ENCODE measurements at places on chromosomes 11 and 22.

- DNase-seq: no peak
These were observed 149.8 kb upstream of the LARGE1 start for GRCh38 chr22:34070051-34070450.

- no peak for DNase-seq
These were observed at the start of gene AMPD3 for GRCh38 chr11:10454878-10455631. AMPD3 (plus strand) TSS chr11:10455264; CDS start chr11:10461520, 6,256 bp downstream.

GRCh38 chr11:35787626-35788025 is 125.1 kb downstream of the TRIM44 start:
- no peak for DNase-seq

- DNase-seq: no peak
These were observed 687 bp upstream of the CALCA start for GRCh38 chr11:14972581-14973495.

GRCh38 chr22:19040888-19041703 is 81.1 kb downstream of the DGCR2 start:
- DNase-seq: no peak

DNA sequence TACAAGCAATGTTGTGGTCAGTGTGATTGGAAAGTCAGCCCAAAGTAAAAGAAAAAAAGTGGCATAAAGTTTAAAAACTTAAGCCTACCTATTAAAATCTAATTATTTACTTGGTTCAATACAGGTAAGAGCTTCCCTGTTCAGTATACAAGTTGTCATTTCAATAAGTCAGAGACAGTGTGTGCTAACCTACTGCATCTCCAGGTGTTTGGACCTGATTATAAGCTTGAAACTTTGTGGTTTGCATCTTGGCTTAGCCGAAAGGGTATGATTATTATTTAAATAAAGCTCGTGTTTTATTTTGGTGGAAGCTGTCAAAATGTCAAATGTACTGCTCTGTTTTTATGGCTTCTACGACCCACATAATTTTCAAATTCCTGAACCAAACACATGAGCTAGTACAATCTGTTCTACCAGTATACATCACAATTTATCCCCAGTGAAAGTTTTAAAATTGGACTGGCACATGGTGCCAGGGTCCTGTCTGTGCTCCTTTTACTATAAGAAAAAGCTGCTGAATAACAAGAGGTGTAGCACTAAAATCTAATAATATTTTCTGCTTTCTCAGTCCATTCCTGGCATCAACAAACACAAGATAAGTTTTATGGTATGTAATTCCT is 103.9 kb upstream of the ANO3 start:
- DNase-seq: no peak

DNA sequence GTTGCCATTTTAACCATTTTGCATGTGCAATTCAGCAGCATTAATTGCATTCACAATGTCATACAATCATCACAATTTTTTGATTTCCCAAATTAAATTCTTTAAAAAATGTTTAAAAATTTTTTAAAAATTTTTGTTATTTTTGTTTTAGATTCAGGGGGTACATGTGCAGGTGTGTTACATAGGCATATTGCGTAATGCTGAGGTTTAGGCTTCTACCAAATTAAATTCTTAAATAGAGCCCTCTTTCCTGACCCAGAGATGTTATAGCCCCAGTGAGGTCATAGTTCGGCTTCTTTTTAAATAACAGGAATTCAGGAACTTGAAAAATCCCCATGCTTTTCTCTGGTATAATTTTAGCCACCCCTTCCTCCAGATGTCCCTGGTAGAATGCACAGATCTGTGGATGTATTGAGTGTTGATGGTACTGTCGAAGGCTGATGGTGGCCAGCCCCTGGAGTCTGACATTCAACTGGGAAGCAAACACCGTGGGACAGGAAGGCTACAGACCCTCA is 11.3 kb upstream of the AMPD3 start:
- no peak for DNase-seq

GRCh38 chr22:32127904-32128303 is 31.2 kb downstream of the C22orf42 start:
- DNase-seq: peak; percentile 74

- DNase-seq: peak; percentile 83
These were observed 430.4 kb downstream of the TBC1D22A start for GRCh38 chr22:47192651-47193437.

DNA sequence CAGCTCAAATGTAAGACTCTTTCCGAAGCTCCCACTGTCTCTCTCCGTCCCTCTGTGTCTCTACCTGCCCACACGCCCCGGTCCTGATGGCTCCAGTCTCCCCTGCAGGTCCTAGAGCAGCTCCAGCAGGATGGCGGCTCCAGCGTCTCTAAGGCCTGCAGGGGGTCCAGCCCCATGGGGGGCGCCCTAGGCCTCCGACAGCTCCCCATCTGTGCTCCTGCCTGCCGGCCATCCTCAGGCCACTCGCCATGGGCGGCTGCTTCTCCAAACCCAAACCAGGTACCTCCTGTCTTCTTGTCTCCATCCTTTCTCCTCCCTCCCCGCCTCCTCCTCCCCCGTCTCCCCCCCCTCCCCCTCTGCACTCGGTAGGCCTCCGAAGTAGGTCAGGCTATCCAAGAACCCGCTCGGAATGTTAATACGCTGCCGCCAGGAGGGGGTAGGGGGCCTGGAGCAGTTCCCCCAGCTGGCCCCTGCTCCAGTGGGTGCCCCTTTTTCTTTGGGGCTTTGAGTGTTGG is 699 bp downstream of the AIFM3 start:
- no peak for DNase-seq

DNA sequence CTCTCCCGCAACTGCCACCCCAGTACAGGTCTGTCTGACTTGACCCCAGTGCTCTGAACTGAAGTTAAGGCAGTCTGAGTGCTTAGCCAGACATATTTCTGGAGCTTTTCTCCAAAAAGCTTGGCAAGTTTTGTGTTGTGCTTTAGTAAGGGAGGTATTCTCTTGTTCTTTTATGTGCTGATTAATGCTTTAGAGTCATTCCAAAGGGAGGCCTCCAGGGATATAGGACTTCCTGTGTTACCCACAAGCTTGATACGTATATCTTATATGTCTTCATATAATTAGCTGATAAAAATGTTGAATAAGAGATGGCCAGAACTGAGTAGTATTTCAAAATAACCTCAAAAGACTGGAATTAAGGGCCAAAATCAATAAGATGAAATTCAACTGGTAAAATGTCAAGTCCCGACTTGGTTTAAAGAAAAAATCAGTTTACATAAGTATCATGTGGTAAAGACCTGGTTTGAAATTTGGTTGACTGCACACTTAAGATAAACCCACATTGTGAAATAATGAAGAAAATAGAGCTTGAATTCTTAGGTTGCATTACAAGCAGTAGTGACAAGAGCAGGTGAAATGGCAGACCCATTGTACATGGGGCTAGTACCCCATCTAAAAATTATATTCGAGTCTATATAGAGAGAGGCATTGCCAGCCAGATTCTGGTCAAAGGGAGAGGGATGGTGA is 226.9 kb downstream of the SNX19 start:
- no peak for DNase-seq

DNA sequence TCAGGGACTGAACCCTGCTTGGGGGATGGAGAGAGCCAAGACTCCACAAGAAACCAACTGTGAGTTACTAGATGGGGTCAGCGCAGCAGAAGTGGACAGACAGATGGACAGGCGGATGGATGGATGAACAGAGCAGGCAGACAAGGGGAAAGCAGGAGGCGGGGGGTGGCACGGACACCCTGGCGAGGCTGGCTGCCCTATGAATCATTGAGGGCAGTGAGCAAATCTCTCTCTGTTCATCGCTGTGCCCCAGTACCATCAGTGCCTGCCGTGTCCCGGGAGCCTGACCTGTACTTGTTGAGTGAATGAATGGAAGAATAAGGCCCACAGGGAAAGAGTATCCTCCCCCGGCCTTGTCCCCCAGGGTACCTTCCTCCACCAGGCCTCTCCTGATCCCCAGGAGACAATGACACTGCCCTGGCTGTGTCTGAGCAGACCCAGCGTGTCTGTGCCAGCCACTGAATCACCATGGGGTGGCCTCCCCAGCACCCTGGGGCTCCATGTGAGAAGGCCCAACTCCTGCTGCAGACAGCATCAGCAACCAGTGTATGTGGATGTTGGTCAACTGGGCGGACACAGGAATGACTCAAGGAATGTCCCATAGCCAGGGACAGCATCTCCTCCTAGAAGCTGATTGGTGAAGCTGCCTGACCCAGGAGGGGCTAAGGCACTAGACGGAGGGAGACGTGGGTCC is 5.1 kb upstream of the KLHL35 start:
- DNase-seq: no peak

- no peak for DNase-seq
These were observed 56.3 kb downstream of the SLN start for GRCh38 chr11:107655602-107656001.

DNA sequence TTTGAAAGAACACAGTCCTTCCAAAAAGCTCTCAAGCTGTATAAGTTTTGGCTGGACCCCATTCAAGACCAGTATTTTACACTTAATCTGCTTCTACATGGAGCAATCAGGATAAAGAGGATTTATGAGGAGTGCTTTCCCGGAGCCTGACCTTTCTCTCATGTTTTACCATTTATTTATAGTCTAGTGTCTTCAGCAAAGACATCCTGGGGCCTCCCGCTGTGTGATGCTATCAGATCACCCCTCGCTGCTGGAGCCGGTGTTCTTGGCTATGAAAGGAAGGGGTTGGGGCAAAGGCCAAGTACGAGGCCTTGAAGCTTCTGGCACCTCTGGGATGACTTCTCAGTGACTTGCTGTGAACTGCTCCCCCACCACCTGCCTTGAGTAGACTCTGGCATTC is 189.6 kb downstream of the ADAMTS15 start:
- no peak for DNase-seq

DNA sequence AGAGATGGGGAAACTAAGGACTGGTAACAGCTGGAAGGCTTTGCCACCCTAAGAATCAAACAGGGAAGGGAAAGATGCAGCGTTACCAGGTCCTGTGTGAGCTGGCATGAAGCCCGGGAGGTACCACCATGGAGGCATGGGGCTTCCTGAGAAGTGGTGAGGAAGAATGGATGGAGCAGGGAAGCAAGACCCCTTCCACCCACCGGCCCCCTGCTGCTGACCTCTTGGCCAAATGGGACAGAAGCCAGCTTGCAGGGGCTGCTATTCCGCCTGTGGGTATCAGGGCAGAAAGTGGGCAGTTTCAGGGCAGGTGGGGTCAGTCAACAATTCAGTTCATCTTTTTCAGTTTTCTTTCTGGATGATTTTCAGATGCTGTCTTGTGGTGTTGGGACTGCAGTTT is 1099.9 kb downstream of the TBC1D22A start:
- peak; percentile 77 for DNase-seq

DNA sequence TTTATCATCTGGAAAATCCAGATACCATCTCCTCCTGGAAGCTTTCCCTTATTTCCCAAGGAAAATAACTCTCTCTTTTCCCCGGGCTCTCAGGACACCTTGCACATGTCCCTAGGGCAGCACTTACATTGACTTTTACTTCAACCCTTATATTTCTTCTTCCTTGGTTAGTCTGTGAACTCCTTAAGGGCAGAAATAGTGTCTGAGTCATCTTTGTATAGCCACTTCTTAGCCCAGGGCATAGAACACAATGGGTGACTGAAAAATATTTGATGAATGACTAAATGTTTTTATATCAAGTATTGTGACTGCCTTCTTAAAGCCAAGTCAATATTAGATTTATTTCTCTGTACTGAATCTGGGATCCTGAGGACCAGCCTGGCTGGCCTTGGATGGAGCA is 45.4 kb upstream of the MYOD1 start:
- no peak for DNase-seq

GRCh38 chr11:69160296-69161116 is 4.8 kb downstream of the SMIM38 start:
- DNase-seq: no peak

DNA sequence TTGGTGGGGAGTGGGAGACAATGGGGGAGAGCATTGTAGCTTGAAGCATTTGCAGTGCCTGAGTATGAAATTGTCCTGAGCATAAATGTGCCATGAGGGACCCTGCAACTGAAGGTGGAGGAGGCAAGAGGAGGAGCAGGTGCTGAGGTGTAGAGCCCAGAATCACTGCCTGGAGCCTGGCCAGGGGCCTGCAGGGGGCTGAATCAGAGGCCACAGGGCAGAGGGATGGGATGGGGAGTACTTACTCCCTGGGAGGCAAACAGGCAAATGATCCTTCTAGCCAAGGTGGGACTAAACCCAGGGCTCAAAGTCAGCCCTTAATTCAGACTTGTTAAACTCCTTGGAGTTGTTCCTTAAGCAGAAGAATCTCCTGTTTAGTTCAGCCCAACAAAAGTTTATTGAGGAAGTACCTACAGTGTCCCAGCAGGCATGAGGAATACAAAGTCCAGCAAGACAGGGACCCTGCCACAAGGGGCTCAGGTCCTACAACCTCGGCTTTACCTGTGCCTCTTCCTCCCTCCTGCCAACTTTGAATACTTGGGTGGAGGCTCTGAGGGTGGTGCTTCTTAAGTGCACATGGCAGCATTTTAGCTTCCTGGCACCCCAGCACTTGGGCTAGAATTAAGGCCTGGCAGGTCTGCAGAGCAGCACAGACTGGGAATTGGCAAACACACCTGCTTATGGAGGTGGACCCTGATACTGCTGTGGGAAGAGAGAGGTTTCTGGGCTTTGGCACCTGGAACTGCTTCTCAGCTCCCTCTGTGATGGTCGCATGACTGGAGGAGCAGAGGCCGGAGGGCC is 20.0 kb downstream of the MICAL2 start:
- no peak for DNase-seq

- DNase-seq: no peak
These were observed 84.2 kb upstream of the SLC25A18 start for GRCh38 chr22:17479135-17479534.

DNA sequence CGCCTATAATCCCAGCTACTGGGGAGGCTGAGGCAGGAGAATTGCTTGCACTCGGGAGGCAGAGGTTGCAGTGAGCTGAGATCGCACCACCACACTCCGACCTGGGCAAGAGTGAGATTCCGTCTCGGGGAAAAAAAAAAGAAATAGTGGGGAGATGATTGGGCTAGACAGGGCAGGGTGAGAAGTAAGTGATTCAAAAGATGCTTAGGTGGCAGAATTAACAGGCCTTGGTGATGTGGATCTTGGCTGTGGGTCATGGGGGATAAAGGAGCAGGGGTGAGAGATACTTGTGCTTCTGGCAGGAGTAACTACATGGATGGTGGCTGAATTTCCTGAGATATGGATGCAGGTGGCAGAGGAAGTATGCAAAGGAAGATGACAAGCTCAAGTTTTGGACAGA is 13.1 kb upstream of the UCP3 start:
- DNase-seq: no peak

GRCh38 chr11:2867722-2868505 is 17.7 kb downstream of the CDKN1C start:
- DNase-seq: no peak

DNA sequence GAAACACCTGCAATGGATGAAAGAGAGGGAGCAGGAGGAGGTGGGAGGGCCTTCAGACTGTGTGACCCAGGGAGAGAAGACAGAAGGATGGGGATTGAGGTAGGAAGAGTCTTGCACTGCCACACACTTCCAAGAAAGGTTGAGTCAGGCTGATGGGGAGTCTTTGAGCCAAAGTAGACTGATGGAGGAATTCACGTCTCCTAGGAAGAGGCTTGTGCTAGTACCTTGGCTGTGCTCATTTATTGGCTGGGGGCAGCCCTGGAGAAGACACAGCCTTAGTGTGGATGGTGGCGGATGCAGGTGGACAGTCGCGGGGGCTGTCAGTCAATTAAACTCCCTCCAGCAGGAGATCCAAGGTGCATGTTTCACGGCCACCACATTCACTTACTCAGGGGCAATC is 16.2 kb upstream of the ACCSL start:
- peak; percentile 19 for DNase-seq

GRCh38 chr11:26936109-26936508 is 57.8 kb upstream of the FIBIN start:
- no peak for DNase-seq

Data from osteocyte (in vitro differentiated cells).